ENCODE measurements at places on chromosomes 2 and 18.
A peak's percentile ranks its signal among the peaks of the same experiment; 100 is the strongest.

- no peak for DNase-seq
Measured at GRCh38 chr2:235416858-235417499, 76.9 kb upstream of the AGAP1 start.

GRCh38 chr2:239260546-239261327 lies 140.1 kb downstream of the HDAC4 start:
- DNase-seq = no peak

GRCh38 chr2:2660789-2661355 lies 329.8 kb upstream of the MYT1L start:
- no peak for DNase-seq

DNA sequence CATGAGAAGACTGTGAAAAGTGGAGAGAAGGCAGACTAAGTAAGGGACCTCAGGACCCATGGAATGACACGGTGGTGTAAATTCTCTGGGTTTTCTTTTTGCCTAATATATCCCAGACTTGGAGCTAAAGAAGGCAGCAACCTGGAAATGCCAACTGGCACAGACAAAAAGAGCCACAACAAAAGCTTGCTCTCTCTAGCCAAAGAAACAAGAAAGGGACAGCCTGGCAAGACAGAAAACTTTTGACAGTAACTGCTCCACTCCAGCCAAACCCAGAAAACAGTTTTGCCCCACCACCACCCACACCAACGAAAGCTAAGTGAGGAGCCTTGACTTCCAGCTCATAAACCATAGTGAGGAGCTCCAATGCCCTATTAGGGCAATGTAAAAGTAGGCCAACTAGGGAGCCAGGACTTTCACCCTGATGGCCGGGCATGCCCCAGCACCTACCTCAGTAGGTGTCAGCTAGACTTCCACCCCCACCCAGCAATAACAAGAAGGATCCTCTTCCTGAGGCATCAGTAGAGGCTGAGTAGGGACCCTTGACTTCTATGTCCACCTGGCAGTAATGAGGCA lies 35.5 kb downstream of the PELI1 start:
- no peak for DNase-seq

GRCh38 chr18:58401191-58401590 lies 227.7 kb downstream of the ALPK2 start:
- DNase-seq = no peak

DNA sequence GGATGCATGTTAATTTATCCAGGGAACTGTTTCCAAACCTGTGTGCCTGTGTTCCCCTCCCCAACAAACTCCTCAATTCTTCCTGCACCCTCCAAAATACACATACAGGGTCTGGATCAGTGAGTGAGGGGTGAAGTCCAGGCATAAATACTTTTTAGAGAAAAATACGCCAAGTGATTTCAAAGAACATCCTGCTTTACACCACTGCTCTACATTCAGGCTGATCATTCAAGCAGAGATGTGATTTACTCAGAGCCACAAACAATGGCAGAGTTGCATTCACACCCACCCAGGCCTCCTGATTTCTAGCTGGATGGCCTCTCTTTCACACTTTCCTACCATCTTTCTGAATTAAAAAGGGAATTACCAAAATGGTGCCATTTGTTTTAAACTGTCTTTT lies 289.5 kb upstream of the SLC14A2 start:
- DNase-seq = no peak

DNA sequence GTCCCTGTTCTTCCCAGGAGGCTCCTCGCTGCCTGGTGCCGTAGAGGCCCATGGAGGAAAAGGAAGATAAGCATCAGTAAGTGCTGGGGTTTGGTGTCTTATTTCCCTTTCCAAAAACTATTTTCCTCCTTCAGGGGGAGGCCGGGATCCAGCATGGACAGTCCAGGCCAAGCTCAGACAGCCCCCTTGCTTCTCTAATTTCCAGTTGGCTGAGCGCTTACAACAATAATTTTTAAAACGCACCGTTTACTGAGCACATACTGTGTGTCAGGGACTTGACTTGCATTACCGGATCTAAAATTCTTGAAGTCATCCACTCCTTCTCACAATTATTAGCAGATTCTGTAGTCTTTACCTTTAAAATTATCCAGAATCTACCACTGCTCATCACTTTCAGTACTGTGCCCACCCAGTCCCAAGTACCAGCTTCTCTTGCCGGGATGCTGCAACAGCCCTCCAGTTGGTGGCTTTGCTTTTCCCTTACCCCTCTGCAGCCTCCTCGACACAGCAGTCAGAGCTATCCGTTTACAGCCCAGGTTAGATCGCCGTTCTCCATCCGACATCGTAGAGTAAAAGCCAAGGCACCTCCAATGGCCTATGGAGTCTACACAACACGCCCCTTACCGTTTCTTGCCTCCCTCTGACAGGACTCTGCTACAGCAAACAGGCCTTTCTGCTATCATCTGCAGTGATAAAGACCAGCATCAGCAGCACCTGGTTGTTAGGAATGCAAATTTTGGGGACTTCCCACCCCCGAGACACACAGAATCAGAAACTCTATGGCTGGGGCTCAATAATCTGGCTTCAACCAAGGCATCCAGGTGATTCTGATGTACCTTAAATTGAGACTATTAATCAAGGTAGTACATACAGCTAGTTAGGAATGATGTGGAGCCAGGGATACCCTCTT lies 75.2 kb upstream of the TSPYL6 start:
- DNase-seq = peak; percentile 26

GRCh38 chr2:194769030-194769429 lies 888.0 kb upstream of the SLC39A10 start:
- DNase-seq = no peak

DNA sequence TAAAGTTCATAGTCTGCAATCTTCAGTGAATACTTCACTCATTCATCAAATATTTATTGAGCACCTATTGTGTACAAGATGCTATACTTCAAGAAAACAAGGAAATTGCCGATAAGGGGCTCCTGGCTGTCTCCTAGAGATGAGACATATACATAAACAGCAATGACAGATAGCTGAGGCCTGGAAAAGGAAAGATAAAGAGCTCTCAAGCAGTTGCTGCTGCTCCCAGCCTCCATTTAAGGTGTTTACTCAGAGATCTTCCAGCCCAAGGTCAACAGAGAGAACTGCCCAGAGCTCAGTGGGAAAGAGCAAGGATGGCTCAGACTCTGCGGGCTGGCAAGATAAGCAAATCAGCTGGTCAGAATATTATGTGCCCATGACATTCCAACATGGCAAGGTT lies 3.3 kb upstream of the SLC14A2 start:
- no peak for DNase-seq

GRCh38 chr18:44686156-44686555 lies 5.5 kb downstream of the SETBP1 start:
- no peak for DNase-seq

DNA sequence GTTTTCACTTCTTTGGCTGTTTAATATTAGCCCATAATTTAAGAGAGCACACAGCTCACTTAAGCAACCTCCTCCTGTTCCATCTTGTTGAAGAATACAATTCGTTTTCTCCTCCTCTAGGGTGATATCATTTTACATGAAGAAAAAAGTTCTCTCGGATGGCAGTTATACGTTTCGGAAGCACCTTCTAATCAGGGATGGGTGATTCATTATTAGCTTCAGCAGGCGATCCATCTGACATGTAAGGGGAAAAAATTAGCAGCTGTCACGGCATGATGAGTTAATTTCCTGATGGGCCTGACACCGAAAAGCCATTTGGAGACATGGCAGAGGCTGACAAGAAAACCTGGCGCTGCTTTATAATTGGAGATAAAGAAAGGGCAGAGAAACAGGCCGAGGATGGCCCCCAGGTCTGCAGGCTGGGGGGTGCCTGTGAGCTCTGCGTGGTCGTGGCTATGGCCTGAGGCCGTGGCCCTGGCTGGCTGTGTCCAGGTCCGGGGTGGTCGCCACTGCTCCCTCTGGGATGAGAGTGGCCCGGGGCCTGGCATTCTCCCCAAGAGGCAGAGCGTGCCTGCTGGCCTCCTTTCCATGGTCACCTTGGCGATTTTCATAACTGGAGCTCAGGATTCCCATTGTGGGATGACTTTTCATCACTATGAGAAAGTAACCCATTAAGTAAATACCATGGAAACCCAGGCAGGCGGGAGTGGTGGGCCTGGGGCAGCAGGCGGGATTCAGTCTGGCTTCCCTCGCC lies 140.1 kb downstream of the PTGR3 start:
- no peak for DNase-seq

DNA sequence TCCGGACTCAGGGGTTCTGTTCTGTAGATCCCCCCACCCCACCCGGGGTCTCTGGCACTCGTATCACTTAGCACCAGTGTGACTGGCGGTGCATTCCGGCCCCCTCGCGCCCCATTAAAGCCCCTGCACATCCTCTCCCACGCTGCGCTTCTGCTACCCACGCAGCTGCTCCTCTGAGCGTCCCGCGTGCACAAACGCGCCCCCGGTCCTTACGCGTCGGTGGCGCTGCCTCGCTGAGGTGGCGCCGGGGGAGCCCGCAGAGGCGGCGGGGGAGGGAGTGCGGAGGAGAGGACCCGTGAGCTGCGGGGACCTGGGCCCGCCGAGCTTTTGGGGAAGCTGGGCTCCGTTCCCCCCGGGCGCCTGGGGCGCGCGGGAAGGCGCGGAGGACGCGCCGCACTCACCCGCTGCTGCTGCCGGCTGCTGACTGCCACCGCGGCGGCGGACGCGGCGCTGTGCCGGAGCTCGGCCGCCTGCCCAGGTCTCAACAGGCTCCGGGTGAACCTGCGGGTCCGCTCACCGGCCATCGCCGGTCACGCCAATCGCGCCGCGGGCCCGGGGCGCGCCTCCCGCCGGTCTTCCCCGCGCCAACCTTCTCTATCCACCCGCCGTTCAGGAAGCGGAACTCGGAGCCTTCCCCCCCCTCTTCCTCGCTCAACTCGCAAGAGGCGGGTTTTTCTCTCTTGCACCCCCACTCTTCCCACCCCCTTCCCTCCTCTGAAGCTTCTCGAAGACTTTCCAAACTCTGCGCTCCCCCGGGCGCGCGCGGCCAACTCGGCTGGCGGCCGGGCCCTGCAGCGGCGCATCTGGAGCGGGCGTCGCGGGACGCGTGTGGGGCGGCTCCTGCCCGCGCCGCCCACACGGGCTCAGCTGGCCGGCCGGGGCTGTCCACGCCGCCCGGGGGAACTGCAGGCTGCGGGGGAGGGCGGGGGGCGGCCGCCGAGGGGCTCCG lies at the start of gene DOCK10:
Gene DOCK10 (minus strand): TSS at position 618 of the 949 bp plus-strand sequence. CDS start 94 bp downstream, at position 524.
- DNase-seq = peak; percentile 63

GRCh38 chr2:46306330-46306751 lies 9.1 kb downstream of the EPAS1 start:
- no peak for DNase-seq

DNA sequence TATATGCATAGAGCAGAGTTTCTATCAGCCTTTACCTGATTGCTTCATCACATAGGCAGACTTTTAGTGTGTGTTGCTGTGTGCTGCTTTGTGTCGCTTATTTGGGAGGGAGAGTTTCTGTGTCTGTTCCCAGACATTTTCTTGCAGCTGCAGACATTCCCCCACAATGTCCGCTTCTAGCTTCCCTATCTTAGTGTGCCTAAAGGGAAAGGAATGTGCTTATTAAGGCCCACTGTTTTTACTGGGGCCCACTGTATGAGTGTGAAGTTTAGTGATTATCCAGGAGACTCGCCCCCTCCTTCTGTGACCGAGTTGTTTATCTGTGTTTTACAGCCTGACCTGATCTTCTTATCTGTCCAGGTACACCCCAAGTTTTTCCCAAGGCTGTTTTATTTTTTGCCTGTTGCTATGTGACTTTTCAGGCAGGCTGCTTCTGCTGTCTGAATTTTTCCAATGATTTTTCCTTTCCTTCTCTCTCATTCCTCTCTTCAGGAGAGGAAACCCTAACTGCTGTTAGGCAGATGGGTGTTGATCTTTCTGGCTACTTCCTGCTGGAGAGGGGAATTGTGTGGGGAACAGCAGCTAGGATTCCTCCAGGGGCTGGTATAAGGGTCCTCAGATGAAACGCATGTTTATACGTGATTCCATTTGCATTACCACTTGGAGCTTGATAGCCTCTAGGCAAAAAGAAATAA lies 47.6 kb downstream of the STK17B start:
- DNase-seq = no peak

GRCh38 chr2:199901942-199902341 lies 9.2 kb upstream of the C2orf69 start:
- no peak for DNase-seq

- DNase-seq = no peak
Measured at GRCh38 chr2:112256654-112257053, 1.8 kb upstream of the ZC3H8 start.

DNA sequence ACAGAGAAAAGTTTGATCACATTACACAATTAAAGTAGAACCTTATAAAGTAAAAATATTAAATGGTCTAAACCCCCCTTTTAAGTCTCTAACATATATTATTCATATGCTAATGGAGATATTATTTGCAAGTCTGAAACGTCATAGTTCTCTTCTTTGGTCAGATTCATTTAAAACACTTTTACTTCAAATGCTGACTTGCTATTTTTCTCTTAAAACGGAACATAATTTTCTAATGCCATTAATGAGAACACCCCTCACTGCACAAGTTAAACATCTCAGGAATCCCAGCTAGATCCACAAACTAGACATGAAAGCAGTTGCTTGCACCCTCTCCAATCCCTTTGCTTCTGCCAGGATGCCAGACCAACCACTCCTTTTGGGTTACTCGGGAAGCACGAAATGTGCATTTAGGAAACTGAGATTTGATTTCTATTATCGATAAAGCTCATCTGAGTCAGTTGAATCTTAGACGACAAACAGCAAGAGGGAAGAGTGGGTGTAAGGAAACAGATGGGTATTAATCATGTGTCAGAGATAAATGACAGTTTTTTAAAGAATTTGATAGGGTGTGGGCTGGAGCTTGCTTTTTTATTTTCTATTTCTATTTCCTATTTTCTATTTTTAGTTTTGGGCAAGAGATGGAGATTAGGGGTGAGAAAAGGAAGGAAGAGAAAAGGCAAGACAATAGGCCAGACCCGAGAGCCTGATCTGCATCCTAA lies 1.5 kb downstream of the ADD2 start:
- DNase-seq = no peak

DNA sequence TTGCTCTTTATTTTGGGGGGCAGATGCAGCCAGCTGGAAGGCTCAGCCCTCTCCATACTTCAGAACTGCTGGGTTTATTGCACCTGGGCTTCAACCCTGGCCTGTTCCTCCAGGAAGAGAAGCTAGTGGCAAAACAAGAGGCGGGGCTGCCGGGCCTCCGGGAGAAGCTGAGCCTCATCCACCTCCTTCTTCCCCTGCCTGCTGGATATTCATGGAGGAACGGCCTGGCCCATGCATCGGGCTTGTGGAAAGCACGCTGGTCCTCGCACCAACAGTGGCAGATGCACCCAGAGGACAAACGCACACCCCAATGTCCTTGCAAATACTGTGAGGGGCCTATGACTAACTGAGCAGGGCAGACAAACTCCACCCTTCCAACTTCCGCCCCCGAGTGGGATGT lies 30.6 kb downstream of the FAM178B start:
- no peak for DNase-seq

- DNase-seq = peak; percentile 92
Measured at GRCh38 chr2:69914950-69915945, at the start of gene MXD1. MXD1 (plus strand) TSS chr2:69915109; CDS start chr2:69915331, 222 bp downstream.

All from activated B cell treated with CpG ODN at 0.5 μM for 24 hours (primary cell).